Glutamatergic neuron (in vitro differentiated cells): ENCODE measurements at places on chromosomes 7 and 10. TPM values are rescaled to one million over a fixed set of nuclear protein-coding genes. Genes with fewer than 3 reads are reported as not detected.

CYP2C8 gene
- 3.2 TPM for total RNA-seq

STYXL1 gene
- 41.8 TPM for total RNA-seq

THSD7A gene
- total RNA-seq: 211 TPM

IRF5 gene
- not detected for total RNA-seq

ASB10 gene
- total RNA-seq: not detected

CALML5 gene
- total RNA-seq: not detected

PITX3 gene
- not detected for total RNA-seq

MYH16 gene
- total RNA-seq: not detected

SERPINE1 gene
- total RNA-seq: not detected

NPC1L1 gene
- not detected for total RNA-seq

GRCh38 chr10:98272245-98272644 is 4.3 kb upstream of the LOXL4 start:
- no peak overlapping the region for H3K4me3 ChIP-seq
- no peak for DNase-seq
- peaks cover 10% of the 10 kb centered on the region for H3K36me3 ChIP-seq
- H3K27ac ChIP-seq: no peak overlapping the region
- H3K27me3 ChIP-seq: peaks cover 17% of the 10 kb centered on the region

- no peak overlapping the region for H3K4me3 ChIP-seq
- DNase-seq: no peak
- H3K27me3 ChIP-seq: no peaks in the 10 kb centered on the region
- no peaks in the 10 kb centered on the region for H3K36me3 ChIP-seq
- no peak overlapping the region for H3K27ac ChIP-seq
- peaks cover 8% of the 10 kb centered on the region for H3K4me1 ChIP-seq
Observed at GRCh38 chr7:117010375-117011133, 57.3 kb downstream of the ST7 start.

GRCh38 chr7:44180631-44181030 is 8.6 kb downstream of the GCK start:
- no peak overlapping the region for H3K4me3 ChIP-seq
- H3K36me3 ChIP-seq: peaks cover 10% of the 10 kb centered on the region
- peaks cover 8% of the 10 kb centered on the region for H3K27me3 ChIP-seq
- H3K27ac ChIP-seq: no peak overlapping the region

GRCh38 chr7:142030848-142031247 is 35.2 kb downstream of the MGAM start:
- H3K36me3 ChIP-seq: no peaks in the 10 kb centered on the region
- no peaks in the 10 kb centered on the region for H3K27me3 ChIP-seq
- no peaks in the 10 kb centered on the region for H3K4me1 ChIP-seq
- DNase-seq: no peak
- H3K4me3 ChIP-seq: no peak overlapping the region

DNA sequence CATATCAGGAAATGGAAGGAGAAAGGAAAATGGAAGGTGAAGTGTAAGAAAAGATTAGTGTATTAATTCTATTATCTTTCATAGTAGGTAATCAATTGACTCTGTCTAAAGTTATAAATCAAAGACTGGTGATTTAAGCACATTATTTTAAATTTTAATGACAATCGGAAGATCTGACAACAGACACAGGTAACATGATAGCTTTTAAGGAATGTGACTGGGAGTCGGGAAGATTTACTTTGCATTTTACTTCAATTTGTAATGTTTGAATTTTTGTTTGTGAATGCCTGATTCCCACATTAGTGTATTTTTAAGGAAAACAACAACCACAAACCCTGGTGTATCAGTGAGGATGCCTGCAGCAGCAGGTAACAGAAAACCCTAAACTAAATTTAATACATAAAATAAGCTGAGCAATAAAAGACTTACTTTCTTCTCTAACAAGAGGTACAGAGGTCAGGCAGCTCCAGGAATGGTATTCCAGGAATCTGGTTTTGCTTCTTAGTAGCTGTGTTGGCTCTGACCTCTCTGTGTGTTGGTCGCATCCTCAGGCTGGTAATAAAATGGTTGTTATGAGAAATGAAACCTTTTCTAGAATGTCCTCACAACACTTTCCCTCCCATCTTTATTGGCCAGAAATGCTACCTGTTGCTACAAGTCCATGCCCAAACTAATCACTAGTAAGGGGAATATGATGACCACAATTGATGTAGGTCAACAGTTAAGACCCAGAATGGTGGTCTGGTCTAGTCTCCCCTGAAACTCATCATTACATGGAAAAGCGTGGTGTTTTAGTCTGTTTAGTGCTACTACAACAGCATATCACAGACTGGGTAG is 12.2 kb downstream of the DNAJB9 start:
- no peaks in the 10 kb centered on the region for H3K4me1 ChIP-seq
- no peak for DNase-seq
- no peak overlapping the region for H3K27ac ChIP-seq
- no peak overlapping the region for H3K4me3 ChIP-seq

DNA sequence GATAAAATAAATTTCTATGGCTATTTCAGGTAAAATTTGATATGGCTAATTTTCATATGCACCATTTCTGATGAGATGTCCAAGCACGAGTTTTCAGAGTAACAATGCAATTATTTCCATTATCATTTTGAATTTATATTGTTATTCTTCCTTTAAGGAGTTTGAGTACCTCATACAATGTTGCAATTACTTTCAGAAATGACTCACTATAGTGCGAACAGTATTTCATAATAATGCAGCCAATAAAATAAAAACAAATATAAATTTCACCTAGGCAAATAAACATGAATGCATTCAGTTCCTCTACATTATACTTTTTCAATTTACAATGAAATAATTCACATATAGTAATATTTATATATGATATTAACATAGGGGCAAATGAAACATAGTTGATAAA is 78.8 kb upstream of the LRRN3 start:
- H3K27ac ChIP-seq: no peak overlapping the region
- no peaks in the 10 kb centered on the region for H3K4me1 ChIP-seq
- DNase-seq: no peak
- no peaks in the 10 kb centered on the region for H3K36me3 ChIP-seq
- H3K27me3 ChIP-seq: no peaks in the 10 kb centered on the region

DNA sequence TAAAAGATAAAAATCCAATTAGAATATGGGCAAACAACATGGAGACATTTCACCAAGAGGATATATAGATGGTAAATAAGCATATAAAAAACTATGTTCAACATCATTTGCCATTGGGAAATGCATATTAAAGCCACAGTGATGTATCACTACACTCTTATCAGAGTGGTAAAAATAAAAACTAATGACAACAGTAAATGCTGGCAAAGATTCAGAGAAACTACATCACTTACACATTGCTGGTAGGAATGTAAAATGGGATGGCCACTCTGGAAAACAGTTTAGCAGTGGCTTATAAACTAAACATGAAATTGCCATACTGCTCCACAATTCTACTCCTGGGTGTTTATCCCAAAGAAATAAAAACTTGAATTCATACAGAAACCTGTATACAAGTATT is 59.2 kb downstream of the CROT start:
- H3K27me3 ChIP-seq: no peaks in the 10 kb centered on the region
- H3K27ac ChIP-seq: no peak overlapping the region

GRCh38 chr7:122383934-122384333 is 79.4 kb upstream of the FEZF1 start:
- peak; percentile 32 for DNase-seq
- no peaks in the 10 kb centered on the region for H3K27me3 ChIP-seq
- H3K4me3 ChIP-seq: peak overlapping the region; percentile 33
- H3K27ac ChIP-seq: peak overlapping the region; percentile 85

DNA sequence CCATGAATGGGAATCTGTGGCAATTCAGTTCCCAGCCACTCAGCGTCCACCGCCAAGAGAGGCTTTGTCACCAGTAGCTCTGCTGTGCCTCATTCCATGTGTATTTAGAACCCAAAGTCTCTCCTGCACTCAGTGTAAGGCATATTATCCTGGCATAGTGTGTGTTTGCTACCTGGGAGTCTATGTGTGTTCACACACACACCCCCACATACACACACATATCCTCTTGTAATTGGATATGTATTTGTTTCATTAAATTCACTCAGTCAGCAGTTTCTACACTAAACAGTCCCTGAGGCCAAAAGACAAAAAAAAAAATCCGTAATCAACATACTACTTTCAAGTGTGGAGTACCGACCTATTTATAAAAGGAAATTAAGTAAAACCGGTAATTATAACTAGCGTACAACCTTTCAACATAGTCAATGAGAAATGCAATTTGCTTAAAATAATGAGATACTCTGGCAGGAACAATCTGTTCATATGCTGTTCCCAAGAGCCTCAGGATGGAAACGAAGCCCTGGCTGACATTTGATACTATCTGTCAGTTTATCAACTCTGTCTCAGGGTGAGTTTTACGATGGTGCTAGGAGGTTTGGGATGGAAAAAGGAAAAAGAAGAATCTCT is 425.8 kb upstream of the CELF2 start:
- H3K27ac ChIP-seq: peak overlapping the region; percentile 28
- H3K4me1 ChIP-seq: peaks cover 16% of the 10 kb centered on the region
- no peaks in the 10 kb centered on the region for H3K36me3 ChIP-seq
- peak overlapping the region; percentile 17 for H3K4me3 ChIP-seq
- H3K27me3 ChIP-seq: peaks cover 5% of the 10 kb centered on the region
- peak; percentile 20 for DNase-seq
